NCI-H460 (cell line): ENCODE measurements at places on chromosomes 2 and 18. TPM values are rescaled to one million over a fixed set of nuclear protein-coding genes. Genes with fewer than 3 reads are reported as not detected.

The GPBAR1 gene
- 0.15 TPM in 1 of 2 replicates, not detected in the other for total RNA-seq

DNA sequence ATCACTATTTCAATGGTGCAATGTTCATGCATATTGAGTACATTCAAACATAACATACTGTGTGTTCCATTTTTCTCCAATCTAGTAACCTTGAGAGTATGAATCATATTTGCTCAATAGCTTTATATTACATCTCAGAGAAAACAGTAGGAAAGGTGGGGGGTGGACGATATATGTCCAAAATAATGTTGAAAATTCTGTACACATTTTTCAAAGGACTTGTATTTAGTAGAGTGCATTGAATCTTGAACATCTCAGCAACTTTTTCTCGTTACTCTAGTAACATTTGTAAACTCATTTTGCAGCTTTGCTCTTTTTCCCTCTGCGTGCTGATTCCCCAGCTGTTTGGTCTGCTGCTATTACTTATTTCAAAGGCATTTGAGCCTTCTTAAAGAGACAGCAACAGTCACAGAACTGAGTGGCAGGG is 1487.0 kb downstream of the LRP1B start:
- no peak for DNase-seq

GRCh38 chr18:39225373-39225772 is 1659.8 kb upstream of the CELF4 start:
- DNase-seq = no peak

- no peak for DNase-seq
Observed at GRCh38 chr2:8306530-8307351, 375.1 kb upstream of the ID2 start.
